ENCODE measurements at places on chromosomes 7 and 10.

- DNase-seq: no peak
Observed at GRCh38 chr7:8481096-8481495, 47.7 kb downstream of the NXPH1 start.

DNA sequence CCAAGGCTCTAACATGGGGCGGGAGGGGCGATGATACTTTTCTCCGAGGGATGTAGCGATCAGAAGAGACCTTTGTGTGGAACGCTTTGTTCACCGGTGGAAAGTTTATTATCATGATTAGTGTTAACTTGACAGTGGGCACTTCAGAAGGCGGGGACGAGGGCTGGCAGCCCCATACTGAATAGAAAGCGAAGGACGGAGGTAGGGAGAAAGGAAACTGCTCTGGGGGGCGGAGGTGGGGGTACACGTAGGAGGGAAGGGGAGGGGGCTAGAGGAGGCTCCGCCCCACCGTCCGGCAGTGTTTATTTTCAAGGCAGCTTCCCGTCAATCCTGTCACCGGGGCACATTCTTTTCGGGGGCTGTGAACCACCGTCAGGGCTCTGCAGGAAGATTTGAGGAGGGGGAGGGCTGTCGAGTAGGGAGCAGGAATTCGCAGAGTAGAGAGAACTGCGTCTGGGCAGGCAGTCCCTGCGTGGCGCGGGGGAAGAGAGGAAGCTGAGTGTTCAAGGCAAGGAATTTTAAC, 9.4 kb upstream of the NKX2-3 start:
- DNase-seq: no peak

DNA sequence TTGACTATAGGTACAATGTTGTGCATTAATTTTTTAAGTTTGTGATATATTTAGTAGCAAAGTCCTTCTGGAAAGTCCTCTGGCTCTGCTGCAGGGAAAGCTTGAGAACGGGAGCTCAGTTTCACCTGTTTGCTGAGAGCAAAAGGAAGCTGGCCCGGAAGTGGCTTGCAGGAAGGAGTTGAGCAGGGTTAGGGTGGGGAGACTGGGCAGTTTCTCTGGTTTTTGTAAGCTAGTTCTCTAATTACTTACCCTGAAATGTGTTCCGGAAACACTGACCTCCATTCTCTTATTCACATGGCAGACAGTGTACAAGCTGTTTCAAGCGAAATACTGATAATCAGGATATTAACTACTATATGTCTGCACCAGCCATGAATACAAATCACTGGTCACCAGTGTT, 22.3 kb downstream of the MAP3K8 start:
- DNase-seq: no peak

DNA sequence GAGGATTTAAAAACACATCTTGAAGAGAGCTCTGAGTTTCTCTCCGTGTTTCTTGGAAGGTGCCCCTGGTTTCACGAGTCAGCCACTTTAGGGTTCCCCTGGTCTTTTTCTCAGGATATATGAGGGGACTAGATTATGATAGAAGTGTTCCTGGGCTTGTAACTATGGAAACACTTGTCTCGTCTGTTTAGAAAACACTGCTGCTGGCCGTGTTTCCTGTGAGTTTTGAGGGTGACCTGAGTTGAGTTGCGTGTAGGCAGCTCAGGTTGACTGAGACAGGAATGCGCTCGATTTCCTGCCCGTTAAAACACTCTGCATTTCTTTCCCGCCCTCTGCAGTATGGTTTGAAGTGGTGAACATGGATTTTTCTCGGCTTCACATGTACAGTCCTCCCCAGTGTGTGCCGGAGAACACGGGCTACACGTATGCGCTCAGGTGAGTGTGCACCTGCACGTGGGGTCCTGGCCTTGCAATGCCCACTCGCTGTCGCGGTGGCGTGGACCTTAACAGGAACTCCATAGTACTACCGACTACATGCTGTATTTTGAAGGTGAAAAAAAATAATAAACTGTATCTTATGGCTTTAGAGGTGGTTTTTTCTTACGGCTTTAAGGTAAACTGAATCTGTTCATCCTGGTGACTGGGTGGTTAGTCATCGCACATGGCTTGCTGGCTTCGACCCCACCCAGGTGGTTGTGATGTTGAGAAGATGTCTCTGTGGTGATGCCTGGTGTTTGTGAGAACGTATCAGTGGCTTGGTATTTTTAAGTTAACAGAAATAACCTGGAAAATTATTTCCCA, at the start of gene SUN1:
TSS of gene SUN1 (plus strand) at position 310 of the 801 bp plus-strand sequence. CDS start at position 359, 49 bp downstream.
- DNase-seq: no peak

- DNase-seq: no peak
Observed at GRCh38 chr7:101861218-101861775, 43.9 kb downstream of the CUX1 start.

DNA sequence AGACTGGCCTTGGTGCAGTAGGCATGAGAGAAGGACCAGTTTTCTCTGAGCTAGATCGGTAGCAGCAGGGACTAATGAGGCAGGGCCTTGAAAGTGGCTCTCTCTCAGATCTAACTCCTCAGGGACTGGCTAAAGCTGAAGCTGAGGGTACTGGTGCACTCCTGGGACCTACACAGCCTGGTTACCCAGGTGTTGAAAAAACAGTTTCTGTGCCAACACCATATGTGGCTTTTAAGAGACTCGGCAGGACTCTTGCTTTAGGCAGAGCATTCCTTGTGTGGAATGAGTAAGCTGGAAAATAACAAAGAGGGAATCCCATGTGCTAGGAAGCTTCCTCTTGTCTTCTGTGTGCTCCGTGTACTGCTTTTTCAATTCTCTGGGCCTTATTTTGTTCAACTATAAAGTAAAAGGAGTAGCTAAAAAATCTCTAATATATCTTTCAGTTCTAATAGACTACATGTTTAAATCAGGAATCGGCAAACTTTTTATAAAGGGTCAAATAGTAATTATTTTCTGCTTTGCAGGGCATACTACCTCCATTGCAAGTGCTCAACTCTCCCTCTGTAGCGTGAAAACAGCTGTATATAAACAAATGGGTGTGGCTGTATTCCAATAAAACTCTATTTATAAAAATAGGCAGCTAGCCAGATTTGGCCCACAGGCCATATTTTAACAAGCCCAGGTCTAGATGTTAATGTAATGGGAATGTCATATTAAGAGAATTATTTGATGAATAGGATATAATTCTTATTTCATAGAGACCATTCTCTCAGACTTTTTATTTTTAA, 186.1 kb upstream of the KAT6B start:
- no peak for DNase-seq

- no peak for DNase-seq
Observed at GRCh38 chr10:87598700-87599099, 61.0 kb upstream of the PAPSS2 start.

- no peak for DNase-seq
Observed at GRCh38 chr7:88089561-88089960, 130.3 kb downstream of the SRI start.

- DNase-seq: no peak
Observed at GRCh38 chr7:80699045-80699638, 60.7 kb downstream of the CD36 start.

DNA sequence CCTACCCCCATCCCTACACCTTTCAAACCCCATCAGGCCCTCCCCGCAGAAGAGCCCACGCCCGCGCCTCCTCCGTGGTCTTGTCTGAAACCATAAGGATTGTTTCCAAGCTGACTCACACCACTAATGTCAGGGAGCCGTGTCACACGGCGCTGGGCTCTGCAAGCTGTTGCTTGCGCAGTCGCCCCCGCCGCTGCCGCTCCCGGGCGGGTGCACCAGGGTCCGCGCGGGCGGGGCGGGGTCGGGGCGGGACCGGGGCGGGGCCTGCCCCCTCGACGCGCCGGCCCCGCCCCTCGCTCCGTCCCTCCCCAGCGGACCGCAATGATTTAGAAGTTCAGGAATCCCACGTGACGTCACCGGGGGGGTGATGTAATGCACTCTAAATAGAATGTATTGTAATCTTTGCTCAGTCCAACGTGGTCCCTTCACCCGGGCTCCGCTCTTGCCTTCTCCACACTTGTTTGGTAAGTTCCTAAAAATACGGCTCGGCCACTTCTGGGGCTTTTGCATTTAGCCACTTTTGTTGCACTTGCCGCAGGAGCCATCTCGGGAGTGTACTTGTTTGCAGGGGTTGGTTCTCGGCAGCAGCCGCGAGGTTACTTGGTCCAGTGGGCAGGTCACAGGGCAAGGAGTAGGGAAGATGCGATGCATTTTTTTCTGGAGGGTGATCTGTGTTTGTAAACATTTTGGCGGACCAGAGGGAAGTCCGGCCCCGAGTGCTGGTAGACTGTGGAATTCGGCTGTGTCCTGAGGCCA, 3.2 kb upstream of the CREB5 start:
- peak; percentile 61 for DNase-seq

DNA sequence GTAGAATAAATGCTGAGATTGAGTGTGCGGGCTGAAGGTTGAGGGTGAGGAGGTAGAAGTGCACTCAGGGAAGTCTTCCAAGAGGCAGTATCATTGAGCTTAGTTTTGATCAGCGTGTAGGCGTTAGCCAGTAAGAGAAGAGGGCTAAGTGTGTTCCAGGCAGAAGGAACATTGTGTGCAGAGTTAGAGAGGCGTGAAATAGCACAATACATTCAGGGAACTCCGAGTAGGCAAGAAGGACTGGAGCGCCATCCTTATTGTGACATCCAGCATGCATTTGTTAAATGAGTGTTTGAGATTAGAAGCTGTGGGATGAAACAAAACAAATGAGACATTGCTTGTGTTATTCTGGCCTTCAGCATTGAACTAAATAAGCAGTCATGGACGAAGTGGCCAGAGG, 140.9 kb upstream of the MKLN1 start:
- no peak for DNase-seq

DNA sequence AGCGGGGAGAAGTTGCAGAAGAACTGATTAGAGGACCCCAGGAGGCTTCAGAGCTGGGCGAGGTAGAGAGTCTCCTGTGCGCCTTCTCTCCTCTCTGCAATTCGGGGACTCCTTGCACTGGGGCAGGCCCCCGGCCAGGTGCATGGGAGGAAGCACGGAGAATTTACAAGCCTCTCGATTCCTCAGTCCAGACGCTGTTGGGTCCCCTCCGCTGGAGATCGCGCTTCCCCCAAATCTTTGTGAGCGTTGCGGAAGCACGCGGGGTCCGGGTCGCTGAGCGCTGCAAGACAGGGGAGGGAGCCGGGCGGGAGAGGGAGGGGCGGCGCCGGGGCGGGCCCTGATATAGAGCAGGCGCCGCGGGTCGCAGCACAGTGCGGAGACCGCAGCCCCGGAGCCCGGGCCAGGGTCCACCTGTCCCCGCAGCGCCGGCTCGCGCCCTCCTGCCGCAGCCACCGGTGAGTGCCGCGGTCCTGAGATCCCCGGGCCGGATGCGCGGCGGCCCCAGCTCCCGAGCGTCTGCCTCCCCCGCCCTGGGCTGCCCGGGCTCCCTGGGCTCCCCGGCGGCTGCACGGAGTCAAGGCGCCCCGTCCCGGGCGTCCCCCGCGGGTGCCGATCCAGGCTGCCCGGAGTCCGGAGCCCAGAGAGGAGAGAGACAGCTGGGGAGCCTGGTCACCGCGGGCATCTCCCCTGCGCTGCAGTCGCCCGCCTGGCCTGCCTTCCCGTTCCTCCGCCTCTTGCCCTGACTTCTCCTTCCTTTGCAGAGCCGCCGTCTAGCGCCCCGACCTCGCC, at the start of gene PLAU:
TSS of gene PLAU (plus strand) at position 369 of the 789 bp plus-strand sequence. CDS start 424 bp downstream, outside the sequence.
- DNase-seq: no peak

DNA sequence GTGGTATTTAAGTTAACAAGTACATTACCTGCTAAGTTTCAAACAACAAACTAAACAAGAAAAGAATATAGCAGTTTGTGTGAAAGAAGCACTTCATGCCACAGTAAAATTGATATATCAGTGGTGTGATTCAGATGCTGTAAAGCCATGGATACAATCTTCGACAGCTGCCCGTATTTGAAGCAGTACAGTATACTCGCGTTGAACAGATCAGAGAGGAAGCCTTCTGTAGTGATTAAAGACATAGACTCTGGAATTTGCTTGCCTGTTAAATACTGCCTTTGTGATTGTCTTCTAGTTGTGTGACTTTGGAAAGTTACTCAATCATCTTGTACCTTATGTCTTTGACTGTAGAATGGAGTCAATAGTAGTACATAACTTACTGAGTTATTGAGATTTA, 71.7 kb downstream of the CHRM2 start:
- DNase-seq: no peak

DNA sequence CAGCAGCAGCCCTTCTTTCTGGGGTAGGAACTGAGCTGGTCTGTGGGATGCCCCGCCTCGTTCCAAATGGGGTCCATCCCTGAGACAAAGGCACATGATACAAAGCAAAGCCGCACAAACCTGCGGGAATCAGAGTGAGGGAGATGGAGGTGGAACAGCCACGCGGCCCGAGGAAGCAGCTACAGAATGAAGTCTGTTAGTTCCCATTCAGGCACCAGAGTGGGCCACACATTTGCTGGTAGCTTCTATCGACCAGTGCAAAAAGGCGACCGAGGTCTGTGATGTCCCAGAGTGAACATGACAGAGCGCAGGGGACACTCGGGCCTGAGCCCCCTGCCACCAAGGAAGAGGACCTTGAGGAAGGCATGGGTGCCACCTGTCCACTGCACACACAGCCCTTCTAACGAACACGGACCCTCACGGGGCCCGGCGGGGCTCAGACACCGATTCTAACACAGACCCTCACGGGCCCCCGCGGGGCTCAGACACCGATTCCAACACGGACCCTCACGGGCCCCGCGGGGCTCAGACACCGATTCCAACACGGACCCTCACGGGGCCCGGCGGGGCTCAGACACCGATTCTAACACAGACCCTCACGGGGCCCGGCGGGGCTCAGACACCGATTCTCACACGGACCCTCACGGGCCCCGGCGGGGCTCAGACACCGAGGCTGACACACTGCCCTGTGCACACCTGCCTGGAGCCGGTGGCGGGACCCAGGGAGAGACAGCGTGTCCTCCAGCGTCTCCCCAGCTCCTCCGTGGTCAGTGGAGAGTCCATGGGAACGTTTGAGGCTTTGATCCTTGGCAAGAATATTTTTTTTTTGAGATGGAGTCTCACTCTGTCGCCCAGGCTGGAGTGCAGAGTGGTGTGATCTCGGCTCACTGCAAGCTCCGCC, 32.8 kb upstream of the FAM20C start:
- no peak for DNase-seq

DNA sequence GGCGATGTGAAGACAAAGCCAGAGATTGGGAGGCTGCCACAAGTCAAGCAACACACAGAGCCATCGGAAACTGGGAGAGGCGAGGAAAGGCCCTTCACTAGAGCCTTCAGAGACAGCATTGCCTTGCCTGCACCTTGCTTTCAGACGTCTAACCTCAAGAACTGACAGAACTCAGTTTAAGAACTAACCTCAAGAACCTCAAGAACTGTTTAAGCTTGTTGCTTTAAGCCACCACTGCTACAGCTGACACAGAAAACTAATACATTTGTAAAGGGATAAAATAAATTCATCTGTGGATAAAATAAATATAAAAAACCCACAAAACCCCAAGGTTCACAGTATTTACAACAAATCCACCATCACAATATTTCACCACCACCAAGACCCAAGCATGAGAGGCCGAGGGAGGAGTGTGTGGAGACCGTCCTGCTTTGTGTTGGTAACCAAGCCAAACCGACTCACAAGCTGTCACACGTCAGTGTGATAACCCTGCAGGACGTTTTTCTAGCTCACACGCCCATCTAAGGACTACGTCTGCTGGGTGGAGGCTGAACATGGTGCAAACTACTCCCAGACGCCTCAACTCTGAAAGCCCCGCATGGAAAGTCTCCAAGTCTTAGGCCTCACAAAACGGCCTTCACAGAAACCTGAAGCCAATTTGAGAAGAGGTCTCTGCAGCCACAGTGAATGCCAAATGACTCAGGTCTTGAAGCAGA, 116.8 kb downstream of the ABLIM1 start:
- peak; percentile 43 for DNase-seq
